ENCODE measurements at places on chromosomes 2 and 18.

GRCh38 chr2:99421469-99421868 is 68.3 kb downstream of the REV1 start:
- no peak for DNase-seq

GRCh38 chr2:10501451-10501961 is 53.4 kb upstream of the ODC1 start:
- DNase-seq, result no peak

- DNase-seq, result no peak
These were observed 68.6 kb downstream of the PTGR3 start for GRCh38 chr18:75140296-75140695.

DNA sequence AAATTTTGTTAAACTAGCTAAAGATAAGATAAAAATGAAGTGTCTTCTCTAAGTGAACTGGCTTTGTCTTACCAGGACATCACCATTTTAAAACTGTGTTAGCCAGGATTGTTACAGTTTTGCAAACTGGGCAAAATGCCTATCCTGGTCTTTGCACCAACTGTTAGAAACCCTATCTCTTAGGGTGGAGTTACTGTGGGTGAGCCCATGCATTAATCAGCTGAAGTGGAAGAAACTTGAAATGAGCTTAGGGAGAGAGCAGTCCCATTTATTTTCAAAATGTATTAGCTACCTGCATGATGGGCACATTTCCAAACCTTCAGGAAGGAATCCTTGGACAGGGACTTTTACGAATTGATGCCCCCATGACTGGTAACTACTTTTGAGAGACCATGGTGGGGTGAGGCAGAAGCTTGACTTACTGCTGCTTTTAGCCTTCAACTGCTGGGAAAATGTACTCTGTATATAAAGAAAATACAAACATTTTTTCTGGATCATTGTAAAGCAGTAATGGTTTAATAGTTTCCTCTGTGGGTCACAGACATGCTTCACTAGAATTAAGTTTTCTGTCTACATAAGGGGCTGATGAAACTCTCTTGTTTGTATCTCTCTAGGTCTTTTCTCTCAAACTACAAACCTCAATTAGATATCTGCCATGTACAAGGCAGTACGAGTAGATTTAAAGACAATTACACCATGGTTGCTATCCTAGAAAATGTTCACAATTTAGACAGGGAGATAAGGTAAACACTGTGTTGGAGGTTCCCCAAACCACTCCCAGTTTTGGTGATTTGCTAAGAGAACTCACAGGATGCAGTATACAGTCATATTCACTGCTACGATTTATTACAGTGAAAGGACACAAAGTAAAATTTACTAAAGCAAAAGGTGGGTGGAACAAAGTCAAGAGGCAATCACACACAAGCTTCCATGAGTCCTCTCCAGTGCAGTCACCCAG is 321.4 kb upstream of the MMADHC start:
- no peak for DNase-seq

GRCh38 chr18:14999085-14999975 is 251.4 kb downstream of the ANKRD30B start:
- no peak for DNase-seq
